Large intestine (tissue), 12 donors: ENCODE measurements at places on chromosomes 7 and 10. TPM values are rescaled to one million over a fixed set of nuclear protein-coding genes. Genes with fewer than 3 reads are reported as not detected.
A peak's percentile ranks its signal among the peaks of the same experiment; 100 is the strongest.

Gene CYP2E1
- 1.3 TPM for polyA plus RNA-seq

DNA sequence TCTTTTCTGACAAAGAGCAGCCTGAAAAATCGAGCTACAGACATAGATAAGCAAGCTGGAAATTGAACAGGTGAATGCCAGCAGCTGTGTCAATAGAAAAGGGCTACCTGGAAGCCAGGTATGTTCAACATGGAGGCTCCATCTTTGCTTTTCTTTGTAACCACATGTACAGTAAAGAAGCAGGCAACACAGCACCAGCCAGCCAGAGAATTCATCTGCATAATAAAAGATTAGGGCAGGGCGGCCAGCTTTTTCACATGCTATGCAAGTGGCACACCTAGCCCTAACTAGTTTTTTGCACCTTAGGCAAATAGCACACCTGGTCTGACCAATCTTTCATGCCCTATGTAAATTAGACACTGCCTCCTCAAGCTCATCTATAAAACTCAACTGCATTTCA lies 25.7 kb downstream of the COG5 start:
- H3K4me3 ChIP-seq, result no peak overlapping the region
- DNase-seq, result no peak
- H3K4me1 ChIP-seq, result no peaks in the 10 kb centered on the region
- H3K27ac ChIP-seq, result no peak overlapping the region
- H3K36me3 ChIP-seq, result peaks cover 19% of the 10 kb centered on the region
- H3K27me3 ChIP-seq, result no peaks in the 10 kb centered on the region

- no peaks in the 10 kb centered on the region for H3K27me3 ChIP-seq
- no peak overlapping the region for H3K4me3 ChIP-seq
- peaks cover 4% of the 10 kb centered on the region for H3K36me3 ChIP-seq
- no peak for DNase-seq
- H3K27ac ChIP-seq, result peak overlapping the region; percentile 85
- peaks cover 23% of the 10 kb centered on the region for H3K4me1 ChIP-seq
Measured at GRCh38 chr10:102775201-102775934, 31.6 kb downstream of the WBP1L start.

Gene FAM180A
- not detected for polyA plus RNA-seq

DNA sequence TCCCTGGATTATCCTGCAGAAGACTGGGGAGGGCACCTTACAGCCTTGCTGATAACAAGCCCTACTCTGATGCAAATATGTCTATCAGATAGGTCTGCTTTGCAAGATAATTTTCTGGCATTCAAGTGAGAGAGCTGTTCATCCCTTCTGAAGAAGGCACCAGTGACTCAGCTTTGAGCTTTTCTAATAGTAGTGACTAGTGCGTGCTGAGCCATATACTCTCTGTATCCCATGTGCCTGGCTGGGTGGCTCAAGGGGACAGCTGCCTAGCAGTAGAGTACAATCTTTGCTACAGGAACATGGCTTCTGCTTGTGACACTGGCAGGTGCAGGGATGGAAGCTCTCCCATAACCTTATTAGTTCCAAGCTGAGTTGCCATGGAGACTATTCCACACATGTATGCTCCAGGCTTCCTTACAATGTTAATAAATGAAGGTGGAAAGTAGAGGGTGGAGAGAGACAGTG lies 35.0 kb upstream of the ABCB4 start:
- peaks cover 19% of the 10 kb centered on the region for H3K36me3 ChIP-seq
- peak; percentile 16 for DNase-seq
- no peak overlapping the region for H3K27ac ChIP-seq
- no peaks in the 10 kb centered on the region for H3K27me3 ChIP-seq
